Smooth muscle cell of bladder (primary cell): ENCODE measurements at places on chromosomes 5 and 9. TPM values are rescaled to one million over a fixed set of nuclear protein-coding genes. Genes with fewer than 3 reads are reported as not detected.

The IRX4 gene
- total RNA-seq: not detected in 2 replicates

The ARSI gene
- total RNA-seq: 22.2 and 26.8 TPM in 2 replicates

The RIC1 gene
- 39.8 and 40.5 TPM in 2 replicates for total RNA-seq

The SPINK7 gene
- not detected in 2 replicates for total RNA-seq

The GRPEL2 gene
- 15.8 and 17.8 TPM in 2 replicates for total RNA-seq

The GPX8 gene
- 105 and 131 TPM in 2 replicates for total RNA-seq

The SARDH gene
- total RNA-seq: 4.9 and 10.1 TPM in 2 replicates

The AIF1L gene
- under 0.01 TPM in 2 replicates for total RNA-seq

The CCDC69 gene
- 8.1 and 13.2 TPM in 2 replicates for total RNA-seq

The ARAP3 gene
- 1.7 and 2.6 TPM in 2 replicates for total RNA-seq

The ARHGEF28 gene
- 10.4 and 15.9 TPM in 2 replicates for total RNA-seq

The CDH12 gene
- total RNA-seq: not detected in 2 replicates

The MELK gene
- 5.0 and 6.0 TPM in 2 replicates for total RNA-seq

The PHF24 gene
- under 0.01 TPM in 1 of 2 replicates, not detected in the other for total RNA-seq

The MYMK gene
- total RNA-seq: not detected in 2 replicates

The PCDHGA1 gene
- total RNA-seq: 1.1 TPM in 2 replicates

The FREM1 gene
- total RNA-seq: under 0.01 and 0.09 TPM in 2 replicates

The WDR70 gene
- total RNA-seq: 31.2 and 38.4 TPM in 2 replicates

The IL5 gene
- not detected in 2 replicates for total RNA-seq

The NR4A3 gene
- total RNA-seq: 0.55 and 1.00 TPM in 2 replicates
